ENCODE measurements at places on chromosomes 5 and 9.

DNA sequence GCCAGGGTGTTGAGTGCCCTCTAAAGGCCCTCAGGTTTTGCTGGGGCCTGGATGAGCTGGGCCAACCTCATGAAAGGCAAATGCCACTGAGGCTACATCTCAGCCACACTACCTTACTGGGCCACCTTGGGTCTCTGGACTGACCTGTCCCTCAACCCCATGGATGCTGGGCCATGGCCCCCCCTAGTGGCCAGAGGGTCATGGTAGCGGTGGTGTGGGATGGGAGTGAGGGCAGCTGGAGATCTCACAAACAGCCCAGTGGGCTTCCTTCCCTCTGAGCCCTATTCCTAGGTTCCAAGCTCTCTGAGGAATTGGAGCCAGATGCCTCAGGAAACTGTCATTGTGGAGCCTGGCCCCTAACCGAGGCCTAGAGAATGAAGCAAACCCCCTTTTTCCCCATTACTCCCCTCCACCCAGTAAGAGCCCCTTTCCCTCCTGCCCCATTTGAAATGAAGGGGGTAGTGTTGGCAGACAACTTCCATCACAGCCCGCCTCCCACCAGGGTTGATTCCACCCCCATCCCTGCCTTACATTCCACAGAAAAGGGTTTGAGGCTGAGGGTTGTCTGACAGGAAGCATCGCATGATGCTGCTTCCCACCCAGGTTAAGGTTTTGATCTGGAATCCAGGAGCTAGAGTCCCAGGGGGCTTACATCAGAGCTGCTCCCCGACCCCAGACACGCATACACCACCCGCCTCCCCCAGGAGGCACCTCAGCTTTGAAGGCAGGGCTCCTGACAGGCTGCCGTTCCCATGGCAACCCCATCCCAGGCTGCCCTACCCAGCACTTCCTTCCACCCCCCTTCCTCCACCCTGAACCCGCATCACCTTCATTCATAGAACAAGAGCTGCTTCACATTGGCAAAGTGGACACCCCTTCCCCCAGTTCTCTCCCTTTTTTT lies 63.9 kb downstream of the PCDH1 start:
- DNase-seq, result no peak

DNA sequence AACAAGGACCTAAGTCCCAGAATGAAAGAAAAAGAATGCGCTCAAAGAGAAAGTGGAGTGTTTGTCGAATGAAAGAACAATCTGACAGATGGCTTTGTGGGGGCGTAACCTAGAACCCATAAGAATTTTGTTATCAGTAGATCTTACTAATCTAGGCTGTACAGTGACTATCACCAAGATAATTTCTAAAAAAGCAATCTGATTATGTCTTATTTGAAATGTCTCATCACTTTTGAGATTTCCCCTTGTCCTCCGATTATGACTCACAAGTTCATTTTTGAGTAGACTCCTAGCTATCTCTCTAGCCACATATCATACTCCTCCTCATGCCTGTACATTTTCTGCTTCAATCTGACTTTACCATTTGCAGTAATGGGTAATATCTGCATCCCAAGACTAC lies 135.6 kb upstream of the SMARCA2 start:
- no peak for DNase-seq

GRCh38 chr9:75545287-75545686 lies 345.2 kb upstream of the PCSK5 start:
- no peak for DNase-seq

DNA sequence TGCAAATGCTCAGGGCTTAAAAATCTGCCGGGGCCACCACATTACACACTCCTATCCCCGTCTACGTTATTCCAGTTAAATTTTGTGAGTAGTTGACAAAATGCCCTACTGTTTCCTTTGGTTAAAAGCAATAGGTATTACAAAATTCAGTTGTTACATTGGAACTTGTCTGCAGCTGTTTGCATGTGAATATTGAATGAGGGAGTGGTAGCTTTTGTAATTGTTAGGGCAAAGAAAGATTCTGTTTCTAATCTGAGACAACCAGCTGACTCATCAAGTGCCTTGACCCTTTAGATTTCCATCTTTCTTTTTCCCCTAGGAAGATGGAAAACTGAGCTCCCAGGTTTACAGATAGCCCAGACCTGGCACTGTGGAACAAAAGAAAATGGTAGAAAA lies 30.2 kb downstream of the MAML1 start:
- no peak for DNase-seq

GRCh38 chr9:137353223-137354152 lies 51.4 kb upstream of the NRARP start:
- DNase-seq, result no peak

DNA sequence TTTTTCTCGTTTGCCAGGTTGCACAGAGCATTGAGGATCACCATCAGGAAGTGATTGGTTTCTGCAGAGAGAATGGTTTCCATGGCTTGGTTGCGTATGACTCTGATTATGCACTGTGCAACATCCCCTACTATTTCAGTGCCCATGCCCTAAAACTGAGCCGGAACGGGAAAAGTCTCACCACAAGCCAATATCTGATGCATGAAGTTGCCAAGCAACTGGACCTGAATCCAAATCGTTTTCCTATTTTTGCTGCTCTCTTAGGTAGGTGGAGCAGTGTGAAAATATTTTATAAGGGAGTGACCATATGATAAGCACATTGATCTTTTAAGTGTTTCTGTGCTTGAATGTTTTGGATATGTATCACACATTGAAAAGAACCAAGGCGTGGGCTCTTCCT lies 17.7 kb upstream of the FAM120AOS start:
- DNase-seq, result no peak

DNA sequence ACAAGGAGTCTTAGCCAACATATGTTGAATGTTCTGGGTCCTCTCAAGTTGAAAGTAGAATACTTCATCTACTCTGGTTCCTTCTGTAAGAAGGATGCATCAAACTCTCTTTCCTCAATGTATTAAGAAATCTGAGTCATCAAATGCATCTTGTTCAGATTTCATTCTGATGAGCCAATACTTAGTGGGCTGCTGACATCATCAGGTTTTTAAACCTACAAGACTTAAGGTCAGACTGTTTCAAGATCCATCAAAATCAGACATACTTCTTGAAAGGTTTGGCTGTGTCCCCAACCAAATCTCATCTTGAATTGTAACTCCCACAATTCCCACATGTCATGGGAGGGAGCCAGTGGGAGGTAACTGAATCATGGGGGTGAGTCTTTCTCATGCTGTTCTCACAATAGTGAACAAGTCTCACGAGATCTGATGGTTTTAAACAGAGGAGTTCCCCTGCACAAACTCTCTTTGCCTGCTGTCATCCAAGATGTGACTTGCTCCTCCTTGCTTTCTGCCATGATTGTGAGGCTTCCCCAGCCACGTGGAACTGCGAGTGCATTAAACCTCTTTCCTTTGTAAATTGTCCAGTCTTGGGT lies 168.8 kb downstream of the RAPGEF6 start:
- no peak for DNase-seq

DNA sequence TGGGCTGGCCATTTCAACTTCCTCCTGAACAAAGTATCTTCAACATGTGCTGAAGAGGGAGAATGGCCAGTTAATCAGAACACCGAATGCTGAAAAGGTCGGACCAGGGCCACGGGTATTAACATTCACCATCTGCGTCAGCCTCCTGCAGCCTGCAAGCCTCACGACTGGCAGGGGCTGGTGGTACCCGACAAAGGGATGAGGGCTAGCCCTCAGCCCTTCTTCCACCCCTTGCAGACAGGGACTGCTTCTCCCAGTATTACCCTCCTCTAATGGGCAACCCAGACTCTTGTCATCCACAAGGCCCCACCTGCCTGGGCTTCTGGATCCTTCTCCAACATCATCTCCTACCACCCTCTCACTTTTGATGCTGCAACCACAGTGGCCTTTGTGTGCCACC lies 246.6 kb downstream of the FSTL4 start:
- DNase-seq, result no peak

DNA sequence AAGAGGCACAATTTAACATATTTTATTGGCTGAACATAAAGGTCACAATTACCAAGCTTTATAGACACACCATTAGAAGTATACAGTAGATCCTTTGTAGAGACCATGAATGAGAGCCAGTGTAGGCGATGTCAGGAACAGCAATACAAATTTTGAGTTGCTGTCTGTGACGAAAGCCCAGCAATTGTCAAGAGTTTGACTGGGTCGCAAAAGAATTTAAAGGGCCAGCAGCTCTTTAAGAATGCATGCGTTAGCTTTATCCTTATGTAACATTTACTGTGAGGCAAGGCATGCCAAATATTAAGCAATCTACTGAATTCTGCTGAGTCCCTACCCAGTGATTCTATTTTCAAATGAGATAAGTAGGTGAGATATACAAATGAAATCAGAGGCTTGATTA lies 236.9 kb downstream of the ARRDC3 start:
- no peak for DNase-seq

DNA sequence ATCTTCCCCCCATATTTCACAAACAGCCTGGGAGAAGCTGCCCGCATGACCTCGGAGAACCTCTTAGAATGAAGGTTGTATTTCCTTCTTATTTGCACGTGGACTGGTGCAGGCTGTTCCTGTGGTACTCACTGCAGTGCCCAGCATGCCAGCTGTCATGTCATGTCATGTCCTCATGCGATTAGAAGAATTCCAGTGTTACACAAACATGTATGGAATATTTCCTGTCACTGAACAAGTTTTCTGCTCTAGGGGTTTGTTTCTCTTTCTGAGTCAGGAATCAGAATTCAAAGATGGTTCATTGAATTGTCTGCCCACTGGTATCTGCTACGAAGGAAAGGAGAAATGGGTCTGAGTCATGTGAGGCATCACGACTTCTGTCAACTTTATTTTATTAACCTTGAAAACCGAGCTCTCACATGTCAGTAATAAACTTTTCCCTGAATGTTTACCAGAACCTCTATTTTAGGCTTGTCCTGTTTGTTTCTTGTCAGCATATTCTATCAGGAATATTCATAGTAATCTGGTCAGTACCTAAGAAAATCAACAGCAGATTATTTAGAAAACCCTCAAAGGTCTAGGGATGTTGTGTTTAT lies 415.6 kb downstream of the GADD45G start:
- no peak for DNase-seq

- no peak for DNase-seq
Observed at GRCh38 chr5:171990713-171991015, 15.8 kb downstream of the FBXW11 start.

- DNase-seq, result no peak
Observed at GRCh38 chr9:93630806-93631411, 54.5 kb downstream of the PHF2 start.

- DNase-seq, result no peak
Observed at GRCh38 chr9:29806937-29807618, 2233.8 kb upstream of the C9orf72 start.

DNA sequence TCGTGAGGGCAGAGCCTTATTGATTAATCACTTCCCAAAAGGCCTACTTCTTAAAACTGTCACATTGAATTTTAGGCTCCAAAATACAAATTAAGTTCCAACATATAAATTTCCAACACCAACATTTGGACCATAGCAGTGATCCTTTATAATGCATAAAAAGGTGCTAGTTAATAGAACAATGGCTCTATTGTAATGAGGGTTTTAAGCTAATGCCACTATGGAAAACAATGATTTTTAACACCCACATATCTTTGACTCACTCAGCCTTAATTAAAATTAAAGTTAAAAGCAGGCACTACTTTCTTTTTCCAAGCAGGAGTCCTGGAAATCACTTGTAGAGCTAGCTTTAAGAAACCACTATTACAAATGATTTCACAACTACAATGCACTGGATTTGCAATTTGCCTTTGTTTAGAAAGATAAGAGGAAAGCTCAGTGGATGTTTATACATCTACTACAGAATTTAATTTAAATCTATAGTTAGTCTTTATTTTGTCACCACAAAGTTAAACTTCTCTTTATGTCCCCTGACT lies 41.8 kb downstream of the DPYSL3 start:
- no peak for DNase-seq

DNA sequence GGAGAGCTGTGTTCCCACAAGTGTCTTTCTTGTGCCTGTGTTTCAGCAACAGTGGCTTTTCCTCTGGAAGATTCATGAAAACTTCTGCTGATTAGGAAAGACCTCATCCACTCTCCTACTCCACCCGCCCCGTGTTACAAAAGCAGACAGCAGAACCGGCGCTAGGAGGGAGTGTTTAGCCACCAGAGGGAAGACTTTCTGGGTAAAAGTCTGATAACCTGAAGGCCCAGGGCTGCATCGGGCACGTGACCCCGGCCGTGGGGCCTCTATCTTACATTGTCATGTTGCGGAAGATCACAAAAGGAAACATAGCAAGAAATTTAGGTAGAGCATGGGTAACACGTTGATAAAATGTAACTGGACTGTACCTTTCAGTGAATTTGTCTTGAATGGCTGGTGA lies 32.0 kb upstream of the DMRT2 start:
- no peak for DNase-seq

GRCh38 chr5:23507278-23507685 lies at the start of gene PRDM9:
Gene PRDM9 (plus strand): TSS chr5:23507609. CDS start chr5:23509034, 1,425 bp downstream.
- no peak for DNase-seq

DNA sequence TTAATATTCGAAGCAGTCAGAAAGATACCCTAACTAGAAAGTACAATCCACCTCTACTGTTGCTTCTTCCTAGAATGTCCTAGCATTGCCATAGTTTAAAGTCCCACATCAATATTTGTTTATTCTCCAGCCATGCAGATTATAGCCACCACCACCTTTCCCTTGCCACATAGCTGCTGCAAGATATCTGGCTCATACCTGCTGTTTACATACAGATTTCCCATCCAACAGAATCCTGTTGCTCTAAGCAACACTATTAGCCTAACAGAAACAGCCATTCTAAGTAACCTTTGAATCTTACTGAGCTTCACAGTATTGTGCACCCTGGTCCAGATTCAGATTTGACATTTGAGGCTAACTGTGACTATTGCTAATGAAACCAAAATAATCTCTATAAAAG lies 45.6 kb downstream of the GNAQ start:
- DNase-seq, result no peak

DNA sequence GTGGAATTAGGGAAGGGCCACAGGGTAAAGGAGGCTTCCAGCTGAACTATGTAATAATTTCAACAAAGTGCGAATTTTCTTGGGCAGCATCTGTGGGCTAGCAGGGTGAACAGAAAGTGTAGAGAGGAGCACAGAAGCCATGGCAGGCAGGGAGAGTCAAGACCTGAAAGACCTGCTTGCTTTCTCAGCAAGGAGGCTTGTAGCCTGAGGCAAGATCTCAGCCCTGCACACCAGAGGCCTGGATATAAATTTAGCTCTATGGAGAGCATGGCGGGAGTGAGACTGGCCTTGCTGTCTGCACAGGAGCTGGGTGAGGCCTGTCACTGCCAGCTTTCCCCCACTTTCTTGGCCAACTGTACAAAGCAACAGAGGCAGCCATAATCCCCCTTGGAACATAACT lies 32.1 kb upstream of the SH3TC2 start:
- no peak for DNase-seq

All from KG1 (cell line).